AG10803 (cell line): ENCODE measurements at places on chromosomes 13 and 19.

GRCh38 chr13:98175823-98176222 is 1.2 kb downstream of the RNF113B start:
- DNase-seq, result peak; percentile 38

DNA sequence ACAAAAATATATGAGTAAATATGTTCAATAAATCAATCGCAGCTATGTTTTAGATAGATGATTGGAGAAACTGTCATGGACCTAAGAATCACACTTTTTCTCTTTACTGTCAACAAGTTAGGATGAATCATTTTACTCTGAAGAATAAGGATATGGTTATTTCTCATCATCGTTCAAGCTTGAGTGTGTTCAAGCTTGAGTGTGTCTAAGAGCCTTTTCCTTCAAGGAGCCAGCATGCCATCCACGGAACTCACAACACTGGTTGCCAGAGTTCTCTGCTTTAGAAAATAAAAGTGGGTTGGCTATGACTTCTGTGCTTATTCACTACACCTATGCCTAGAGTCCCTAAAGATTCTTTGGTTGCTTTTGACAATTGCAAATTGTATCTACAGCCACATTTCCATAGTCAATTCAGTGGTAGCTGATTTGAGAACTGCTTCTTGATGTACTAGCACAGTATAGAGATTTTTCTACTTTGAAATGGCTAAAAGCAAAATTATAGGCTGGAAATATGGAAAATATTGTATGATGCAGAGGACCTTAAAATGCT is 58.1 kb upstream of the SCEL start:
- DNase-seq, result no peak

GRCh38 chr13:23644126-23644419 is 73.9 kb downstream of the TNFRSF19 start:
- DNase-seq, result no peak

GRCh38 chr13:64640002-64640401 is 2590.1 kb downstream of the PCDH9 start:
- no peak for DNase-seq

DNA sequence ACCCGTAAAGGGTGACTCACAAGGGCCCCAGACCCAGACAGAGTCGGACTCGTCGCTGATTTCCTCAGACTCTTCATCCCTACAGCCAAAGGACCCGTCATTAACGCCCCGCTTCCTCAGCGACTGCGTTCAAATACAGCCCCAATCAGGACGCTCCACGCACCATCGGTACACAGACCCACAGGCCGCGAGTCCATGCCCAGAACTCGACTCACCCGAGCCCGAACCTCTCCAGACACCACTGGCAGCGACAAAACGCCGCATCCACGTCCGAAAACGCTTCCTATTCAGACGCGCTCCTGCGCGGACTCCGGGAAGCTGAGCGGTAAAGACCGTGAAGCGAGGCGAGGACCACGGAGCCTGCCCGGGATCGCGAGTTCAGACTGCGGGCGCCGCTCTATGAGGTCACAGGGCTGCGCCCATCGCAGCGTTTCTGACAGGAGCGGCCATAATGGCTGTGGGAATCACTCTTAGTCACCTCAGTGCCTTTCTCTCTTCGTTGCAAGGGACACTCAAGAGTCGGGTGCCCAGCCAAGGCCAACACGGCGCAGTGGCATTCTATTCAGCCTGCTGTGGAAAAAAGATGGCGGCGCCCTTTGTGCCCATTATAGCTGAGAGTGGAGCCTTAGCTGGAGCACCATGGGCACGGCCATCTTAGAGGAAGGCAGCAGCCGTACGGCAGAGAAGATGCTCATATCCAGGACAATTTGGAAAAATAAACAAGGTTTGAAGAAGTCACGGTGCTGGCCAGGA is at the start of gene ZNF614:
TSS of gene ZNF614 (minus strand) at position 353 of the 753 bp plus-strand sequence. CDS start 2,634 bp downstream, outside the sequence.
- peak; percentile 86 for DNase-seq

- DNase-seq, result peak; percentile 77
These were observed 2673.8 kb downstream of the PCDH9 start for GRCh38 chr13:64556376-64556775.

DNA sequence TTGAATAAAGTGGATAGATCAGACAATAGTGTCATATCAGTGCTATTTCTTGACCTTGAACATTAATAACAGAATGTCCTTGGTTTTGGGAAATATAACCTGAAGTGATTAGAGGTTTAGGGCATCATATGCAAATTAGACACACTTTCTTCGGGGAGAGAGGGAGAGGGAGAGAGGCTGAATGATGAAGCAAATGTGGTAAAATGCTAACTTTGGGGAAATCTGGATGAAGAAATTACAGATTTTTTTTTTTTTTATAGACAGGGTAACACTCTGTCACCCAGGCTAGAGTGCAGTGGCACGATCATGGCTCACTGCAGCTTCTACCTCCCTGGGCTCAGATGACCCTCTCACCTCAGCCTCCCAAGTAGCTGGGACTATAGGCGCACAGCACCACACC is 3.9 kb upstream of the NCR1 start:
- DNase-seq, result no peak

DNA sequence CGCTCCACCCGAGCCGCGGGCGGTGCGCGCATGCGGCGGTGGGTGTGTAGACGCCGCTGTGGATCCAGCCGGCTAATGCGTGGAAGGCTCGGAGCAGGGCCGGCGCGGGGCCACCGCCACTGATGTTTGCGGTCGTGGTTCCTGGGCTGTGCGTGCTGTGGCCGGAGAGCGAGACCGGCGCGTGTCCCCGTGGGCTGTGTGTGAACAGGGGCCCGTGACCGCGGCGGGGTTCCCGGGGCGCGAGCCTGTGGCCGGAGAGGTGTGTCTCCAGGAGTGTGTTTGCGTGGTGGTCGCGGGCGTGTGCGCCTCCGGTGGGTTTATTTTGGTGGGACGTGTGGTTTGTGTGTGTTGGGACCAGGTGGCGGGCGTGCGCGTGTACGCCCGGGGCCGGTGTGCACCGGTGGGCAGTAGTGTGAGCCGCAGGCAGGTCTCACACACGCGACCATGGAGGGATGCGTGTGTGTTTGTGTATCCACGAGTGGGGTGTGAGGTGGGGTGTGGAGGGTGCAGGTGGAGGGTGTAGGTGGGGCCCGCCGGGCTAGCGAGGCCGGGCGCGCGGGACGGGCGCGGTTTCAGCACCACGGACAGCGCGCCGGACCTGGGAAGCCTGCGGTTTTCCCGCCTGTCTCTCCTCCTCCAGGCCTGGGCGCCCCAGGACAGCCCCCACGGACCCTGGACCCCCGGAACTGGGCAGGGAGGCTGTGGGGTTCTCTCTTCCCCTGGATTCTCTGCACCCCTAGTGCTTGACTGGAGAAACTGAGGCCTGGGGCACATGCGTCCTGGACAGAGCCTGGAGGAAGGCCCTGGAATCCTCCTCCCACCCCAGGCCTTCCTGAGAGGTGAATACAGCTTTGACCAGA is 1.6 kb downstream of the HCN2 start:
- DNase-seq, result no peak

DNA sequence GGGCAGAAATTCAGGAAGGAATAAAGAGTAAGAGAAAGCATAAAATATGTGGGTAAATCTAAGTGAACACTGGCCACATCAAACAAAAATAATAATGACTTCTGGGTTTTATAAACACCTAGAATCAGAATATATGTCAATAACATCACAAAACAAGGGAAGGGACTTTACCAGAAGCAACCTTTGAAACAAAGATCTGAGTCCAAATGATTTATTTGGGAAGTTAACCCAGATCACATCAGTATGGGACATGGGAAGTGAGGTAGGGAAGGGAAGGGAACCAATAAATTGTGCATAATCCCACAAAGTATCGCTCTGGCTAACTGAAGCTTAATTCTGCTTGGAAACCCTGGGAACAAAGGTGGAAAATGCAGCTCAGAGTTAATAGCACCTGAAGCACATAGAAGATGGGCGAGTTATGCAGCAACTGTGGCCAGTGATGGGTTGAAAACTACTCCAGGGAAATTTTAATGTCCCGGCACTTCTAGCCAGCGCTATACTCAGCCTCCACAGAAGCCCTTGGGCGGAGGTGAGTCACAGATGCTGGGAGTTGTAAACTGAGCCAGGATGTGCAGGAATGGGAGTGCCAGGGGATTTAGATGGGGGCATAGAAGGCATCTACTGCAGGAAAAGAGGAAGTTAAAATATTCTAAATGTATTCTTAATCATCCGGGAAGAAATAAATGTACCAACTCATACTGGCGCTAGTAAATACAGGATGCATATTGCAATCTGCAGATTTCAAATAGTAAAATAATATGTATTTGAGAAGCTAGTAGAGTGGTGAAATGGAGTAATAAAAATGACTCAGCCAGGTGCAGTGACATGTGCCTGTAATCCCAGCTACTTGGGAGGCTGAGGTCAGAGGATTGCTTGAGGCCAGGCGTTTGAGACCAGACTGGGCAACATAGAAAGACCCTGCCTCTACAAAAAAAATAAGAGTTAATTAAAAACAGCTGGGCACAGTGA is 34.2 kb upstream of the CEBPG start:
- no peak for DNase-seq

DNA sequence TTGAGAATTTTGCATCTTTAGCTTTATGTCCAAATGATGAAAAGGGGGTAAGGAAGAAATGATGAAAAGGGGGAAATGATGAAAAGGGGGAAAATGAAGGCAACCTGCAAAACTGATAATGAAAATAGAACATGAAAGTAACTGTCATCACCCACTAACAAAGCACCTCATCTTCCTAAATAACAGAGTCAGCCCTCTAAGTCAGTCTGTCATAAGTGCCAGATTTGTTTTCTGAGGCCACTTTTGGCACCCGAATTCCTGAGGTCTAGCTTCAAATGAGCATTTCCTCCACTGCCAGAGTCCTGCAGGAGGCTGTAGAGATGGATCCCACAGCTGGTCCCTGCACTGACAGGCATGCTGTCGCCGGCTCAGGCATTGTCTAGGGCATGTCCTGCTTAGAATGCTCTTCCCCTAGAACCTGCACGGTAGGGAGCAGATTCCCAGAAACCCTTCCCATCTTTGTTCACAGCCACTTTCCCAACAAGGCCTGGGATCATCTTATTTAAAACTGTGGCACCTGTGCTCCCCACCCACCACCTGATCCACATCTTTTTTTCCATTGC is 25.3 kb downstream of the RAP2A start:
- DNase-seq, result no peak

- DNase-seq, result no peak
These were observed 115.3 kb downstream of the STOML3 start for GRCh38 chr13:38875186-38875875.
